ENCODE measurements at places on chromosomes 7 and 10. TPM values are rescaled to one million over a fixed set of nuclear protein-coding genes. Genes with fewer than 3 reads are reported as not detected.

- DNase-seq, result peak; percentile 66
These were observed 453.1 kb downstream of the SORCS1 start for GRCh38 chr10:106711313-106711906.

The FAM25A gene
- not detected for total RNA-seq

The OR2A12 gene
- not detected for total RNA-seq

- DNase-seq, result no peak
These were observed 46.2 kb upstream of the RABGEF1 start for GRCh38 chr7:66694286-66694685.

- DNase-seq, result no peak
These were observed 19.7 kb downstream of the MBL2 start for GRCh38 chr10:52752801-52753445.

DNA sequence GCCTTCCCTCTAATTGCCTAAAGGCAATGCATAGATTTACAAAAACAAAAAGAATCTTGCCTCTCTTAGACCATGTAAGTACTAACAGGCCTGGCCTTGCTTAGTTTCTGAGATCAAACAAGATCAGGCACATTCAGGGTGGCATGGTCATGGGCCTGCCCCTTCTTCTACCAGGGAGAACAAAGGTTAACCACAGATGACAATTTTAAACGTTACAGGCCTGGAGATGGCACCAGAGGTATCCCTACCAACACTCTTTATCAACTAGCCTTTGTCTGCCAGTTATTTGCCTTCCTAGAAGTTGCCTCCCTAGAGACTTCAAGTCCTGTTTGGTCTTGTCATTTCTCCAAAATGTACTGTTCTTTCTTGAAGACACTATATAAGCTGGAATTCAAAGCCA, 252.6 kb downstream of the DOCK4 start:
- peak; percentile 13 for DNase-seq

The NPY4R2 gene
- not detected for total RNA-seq

The MEIG1 gene
- total RNA-seq, result 0.81 TPM
